ENCODE measurements at places on chromosomes 16 and 17.
A peak's percentile ranks its signal among the peaks of the same experiment; 100 is the strongest.

GRCh38 chr17:37701496-37701898, 43.4 kb downstream of the HNF1B start:
- peak; percentile 66 for DNase-seq

DNA sequence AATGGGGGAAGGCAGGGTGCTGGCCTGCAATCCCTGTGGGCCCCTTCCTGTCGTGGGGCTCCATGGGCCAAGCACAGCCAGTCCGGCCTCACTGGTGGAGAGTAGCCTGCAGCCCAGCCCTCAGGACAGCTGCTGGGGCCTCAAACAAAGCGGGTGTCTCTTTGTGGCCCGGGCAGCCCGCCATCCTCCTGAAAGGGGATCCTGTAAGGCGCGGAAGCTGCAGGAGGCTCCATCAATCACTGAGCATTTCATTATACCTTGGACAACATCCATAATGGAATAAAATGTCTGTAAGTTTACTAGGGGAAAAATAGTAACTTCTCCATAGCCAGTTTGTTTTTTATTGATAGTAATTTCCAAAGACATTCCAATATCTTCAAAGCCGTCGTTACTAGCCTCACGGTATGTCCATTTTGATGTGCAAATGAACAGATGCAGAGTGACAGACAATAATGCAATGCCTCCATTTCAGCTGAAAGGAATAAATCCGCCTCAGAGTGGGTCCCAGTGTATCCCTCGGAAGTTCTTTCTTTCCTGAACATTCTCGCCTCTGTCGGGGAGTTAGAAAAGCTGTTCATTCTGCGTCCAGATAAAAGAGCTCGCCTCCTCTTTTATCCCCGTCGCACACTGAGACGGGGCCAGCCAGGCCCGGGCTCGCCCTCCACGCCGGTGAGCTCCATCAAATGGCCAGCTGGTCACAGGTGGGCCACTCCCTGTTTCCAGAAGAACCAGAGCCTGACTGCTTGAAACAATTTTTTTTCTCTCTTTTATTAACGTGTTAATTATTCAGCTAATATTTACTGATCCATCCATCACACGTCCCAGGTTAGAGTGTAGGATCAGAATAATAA, 14.4 kb downstream of the WSCD1 start:
- no peak for DNase-seq

GRCh38 chr16:2532494-2533141, 1.4 kb upstream of the CEMP1 start:
- DNase-seq = peak; percentile 53

GRCh38 chr16:30108059-30108850, 5.1 kb downstream of the GDPD3 start:
- no peak for DNase-seq

DNA sequence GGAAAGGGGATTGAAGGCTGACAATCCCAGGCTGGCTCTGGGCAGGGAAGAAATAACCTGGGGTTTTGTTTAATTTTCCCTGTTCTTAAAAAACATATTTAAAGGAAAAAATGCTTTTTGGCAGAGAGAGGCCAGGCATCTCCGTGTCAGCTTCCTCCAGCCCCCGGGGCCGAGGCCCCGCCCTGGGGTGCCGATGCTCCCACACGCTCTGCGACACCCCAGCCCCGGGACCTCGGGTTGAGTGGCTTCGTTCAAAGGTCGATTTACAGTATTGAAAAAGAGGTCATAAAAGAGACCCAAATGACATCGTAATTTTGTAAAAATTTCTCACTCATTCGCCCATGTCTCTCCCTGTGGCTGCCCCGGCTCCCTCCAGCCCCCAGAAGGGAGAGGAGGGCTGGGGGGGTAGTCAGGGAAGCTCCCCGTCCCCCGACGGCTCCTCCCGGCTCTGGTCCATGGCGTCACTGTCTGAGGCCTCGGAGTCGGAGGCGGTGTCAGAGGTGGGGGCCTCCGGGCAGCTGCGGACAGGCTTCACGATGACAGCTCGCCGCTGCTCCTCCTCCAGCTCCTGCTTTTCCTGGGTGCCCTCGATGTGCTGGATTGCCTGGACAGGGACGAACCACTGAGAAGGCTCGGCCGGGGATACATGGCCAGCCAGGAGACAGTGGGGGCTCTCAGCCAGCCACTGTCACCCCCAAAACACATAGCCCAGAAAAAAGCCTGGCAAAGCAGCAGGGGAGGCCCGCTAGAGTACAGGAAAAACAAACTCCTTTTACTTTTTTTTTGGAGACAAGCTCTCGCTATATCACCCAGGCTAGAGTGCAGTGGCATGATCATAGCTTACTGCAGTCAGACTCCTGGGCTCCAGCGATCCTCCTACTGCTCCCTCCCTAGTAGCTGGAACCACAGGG, 14.9 kb downstream of the TFAP4 start:
- DNase-seq = no peak
